ENCODE measurements at places on chromosomes 5 and 9.

DNA sequence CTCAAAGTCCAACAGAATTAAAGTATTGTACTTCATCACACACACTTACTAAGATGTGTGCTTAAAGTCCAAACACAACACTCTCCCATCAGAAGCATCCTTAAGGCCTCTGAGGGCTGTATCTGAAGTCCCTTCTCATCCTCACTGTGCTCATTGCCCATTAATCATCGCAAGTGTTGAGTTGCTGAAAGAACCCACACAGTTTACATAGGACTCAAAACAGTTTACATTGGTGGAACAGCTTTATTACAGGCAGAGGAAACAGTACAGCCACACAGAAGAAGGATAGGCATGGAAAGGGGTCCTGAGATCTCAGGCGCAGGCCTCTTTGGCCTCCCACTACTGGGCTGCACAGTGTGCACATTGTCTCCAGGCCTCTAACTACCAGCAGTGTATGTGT is 113.4 kb downstream of the CMYA5 start:
- DNase-seq, result no peak

GRCh38 chr5:68110264-68110663 is 105.3 kb upstream of the PIK3R1 start:
- DNase-seq, result no peak

- DNase-seq, result peak; percentile 20
Measured at GRCh38 chr9:89814340-89815040, 209.7 kb downstream of the GADD45G start.

- DNase-seq, result no peak
Measured at GRCh38 chr5:165196961-165197360, 1691.5 kb downstream of the MAT2B start.

DNA sequence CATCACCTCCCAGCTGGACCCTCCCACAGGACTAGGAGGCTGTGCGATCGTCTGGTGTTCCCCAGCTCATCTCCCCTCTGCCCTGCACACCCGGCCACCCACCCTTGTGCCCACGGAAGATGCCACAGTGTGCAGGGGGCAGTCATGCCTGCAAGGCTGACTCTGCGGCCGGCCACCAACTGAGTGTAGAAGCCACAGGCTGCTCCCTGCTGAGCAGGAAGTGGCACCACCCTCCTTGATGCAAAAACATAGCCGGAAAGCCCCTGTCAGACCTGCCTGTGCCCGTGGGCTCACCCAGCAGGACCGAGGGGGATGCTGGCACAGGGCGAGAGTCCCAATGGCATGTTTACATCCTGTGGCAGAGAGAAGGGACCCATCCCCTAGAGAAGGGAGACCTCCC is 40.3 kb upstream of the SLC12A7 start:
- no peak for DNase-seq

GRCh38 chr9:110830495-110830894 is 161.9 kb downstream of the MUSK start:
- no peak for DNase-seq

DNA sequence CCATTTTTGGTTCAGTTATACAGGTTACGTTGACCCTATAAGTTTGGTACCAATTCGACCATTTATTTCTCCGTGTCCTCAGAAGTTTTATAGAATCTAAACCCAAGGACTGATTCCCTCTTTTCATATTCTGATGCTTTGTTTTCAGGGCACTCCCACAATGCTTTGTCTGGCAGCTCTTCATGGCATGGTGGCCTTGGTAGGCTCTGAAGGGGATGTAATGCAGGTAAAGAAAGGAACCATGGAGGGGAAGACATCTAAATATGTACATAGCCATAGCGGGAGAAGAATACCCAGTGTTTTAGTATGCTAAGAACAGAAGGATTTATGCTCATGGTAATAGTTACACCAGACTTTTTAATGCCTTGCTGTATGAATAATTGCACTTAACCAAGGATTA is 82.7 kb downstream of the HACD4 start:
- no peak for DNase-seq

DNA sequence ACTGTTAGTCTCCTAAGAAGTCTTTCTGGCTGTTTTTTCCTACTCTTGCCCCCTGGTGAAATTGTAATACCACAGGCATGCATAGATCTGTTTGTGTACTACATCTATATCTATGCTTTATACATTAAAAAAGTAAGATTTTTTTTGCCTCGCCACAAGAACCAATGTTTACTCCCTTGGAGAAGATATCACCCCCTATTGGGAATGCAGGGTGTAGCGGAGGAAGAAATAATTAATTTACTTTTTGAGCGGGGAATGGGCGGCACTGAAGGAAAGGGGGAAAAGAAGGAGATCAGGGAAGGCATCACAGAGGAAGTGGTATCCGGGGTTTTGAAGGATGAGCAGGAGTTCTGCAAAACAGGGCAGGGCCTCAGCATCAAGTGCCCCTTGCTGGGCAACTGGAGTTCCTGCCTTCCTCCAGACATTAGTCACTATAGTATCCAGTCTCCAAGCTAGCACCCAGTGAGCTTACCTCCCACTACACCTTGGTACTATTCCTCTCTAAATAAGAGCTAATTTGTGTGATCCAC is 134.9 kb downstream of the GABBR2 start:
- DNase-seq, result no peak

GRCh38 chr5:51746023-51746422 is 362.8 kb downstream of the ISL1 start:
- DNase-seq, result no peak

- no peak for DNase-seq
Measured at GRCh38 chr9:113919871-113920270, 43.8 kb downstream of the ZNF618 start.

- no peak for DNase-seq
Measured at GRCh38 chr9:93091453-93092081, 4.5 kb upstream of the CARD19 start.

- DNase-seq, result no peak
Measured at GRCh38 chr5:174737330-174737729, 12.9 kb downstream of the MSX2 start.

- no peak for DNase-seq
Measured at GRCh38 chr9:134621558-134622110, 20.0 kb upstream of the COL5A1 start.

- DNase-seq, result no peak
Measured at GRCh38 chr5:107388141-107388861, 282.4 kb downstream of the EFNA5 start.

- no peak for DNase-seq
Measured at GRCh38 chr9:93099551-93100275, 3.7 kb downstream of the CARD19 start.

DNA sequence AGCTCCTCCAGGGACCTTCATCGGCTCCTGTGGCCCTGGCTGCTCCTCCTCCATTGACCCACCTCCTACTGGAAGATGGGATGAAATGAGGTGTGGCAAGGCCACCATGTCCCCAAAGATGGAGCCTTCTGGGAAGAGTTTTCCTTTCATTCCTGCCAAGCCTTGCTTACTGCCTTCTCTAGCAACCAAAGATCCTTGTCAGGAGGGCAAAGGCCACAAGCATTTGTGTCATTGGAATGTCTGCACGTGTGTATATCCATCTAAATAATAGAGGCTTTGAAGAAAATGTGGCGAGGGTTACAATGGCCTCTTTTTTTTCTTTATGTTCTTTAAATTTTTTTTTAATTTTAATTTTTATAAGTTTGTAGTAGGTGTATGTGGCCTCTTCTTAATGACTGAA is 313.6 kb downstream of the ARHGEF28 start:
- DNase-seq, result no peak

- DNase-seq, result no peak
Measured at GRCh38 chr5:159838551-159839222, 77.6 kb upstream of the ADRA1B start.

GRCh38 chr5:33308586-33308985 is 132.2 kb upstream of the TARS1 start:
- DNase-seq, result no peak

GRCh38 chr9:27258662-27259061 is 38.3 kb downstream of the EQTN start:
- DNase-seq, result no peak

GRCh38 chr5:88426441-88426840 is 157.8 kb upstream of the TMEM161B start:
- DNase-seq, result no peak

- DNase-seq, result no peak
Measured at GRCh38 chr5:139251695-139252288, 41.7 kb upstream of the MATR3 start.

DNA sequence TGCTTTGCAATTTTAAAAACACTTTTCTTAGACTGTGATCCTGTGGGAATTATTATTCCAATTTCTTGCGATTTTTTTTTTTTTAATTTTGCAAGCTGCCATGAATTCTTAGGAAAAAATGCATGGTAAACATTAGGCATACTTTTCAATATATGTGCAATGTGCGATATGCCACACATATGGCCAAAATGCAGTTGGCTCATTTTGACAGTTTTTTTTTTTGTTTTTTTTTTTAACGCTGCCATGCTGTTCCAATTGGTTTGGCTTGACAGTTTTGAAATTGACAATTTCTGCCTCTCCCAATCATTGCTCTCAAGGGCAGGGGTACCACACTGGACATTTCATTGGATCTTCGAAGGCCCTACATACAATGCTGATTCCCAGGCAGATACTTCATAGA is 36.4 kb downstream of the DAPK1 start:
- DNase-seq, result no peak

DNA sequence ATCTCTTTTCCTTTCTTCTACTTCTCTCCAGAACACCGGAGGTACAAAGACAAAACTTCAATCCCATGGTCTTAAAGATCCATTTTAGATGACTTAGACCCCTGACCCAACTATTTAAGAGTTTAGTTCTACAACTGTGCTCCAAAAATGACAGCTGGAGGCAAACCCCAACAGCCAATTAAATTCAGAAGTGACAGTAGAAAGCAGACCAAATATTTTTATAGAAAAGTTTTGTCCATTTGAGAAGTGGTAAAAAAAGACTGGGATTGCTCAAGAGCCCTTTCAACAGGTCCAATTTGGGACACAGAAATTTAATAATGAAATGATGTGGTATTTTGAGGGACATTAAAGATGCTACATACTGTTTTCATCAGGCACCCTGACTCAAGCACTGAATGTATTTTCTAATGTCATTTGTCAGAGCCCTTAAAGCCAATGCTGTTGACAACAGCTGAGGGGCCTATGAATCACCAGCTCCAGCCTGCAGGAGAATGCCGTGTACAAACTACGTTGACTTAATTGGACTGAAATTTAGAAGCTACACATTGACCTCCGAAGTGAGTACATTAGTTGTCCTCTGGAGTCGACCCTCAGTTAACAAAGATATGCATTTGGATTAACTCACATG is 147.5 kb upstream of the PIK3R1 start:
- no peak for DNase-seq

GRCh38 chr9:37512437-37512836 is 26.7 kb downstream of the POLR1E start:
- DNase-seq, result no peak

DNA sequence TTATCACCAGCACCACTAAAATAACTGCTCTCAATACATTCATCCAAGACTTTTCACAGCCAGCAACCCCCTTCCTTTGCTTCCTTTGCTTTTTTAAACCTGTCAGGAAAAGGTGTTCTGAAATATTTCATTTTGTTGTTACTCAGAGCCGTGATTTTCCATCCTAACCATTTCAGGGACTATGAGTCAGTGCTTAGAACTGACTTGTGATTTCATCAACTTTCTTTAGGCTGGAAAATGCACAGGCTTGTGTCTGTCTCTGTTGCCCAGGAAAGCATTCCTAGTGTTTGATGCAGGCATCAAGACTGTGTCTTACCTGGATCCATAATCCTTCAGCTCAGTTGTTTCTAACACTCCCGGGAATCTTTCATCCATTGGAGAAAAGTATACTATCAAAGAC is 805.6 kb downstream of the BRINP1 start:
- DNase-seq, result no peak

DNA sequence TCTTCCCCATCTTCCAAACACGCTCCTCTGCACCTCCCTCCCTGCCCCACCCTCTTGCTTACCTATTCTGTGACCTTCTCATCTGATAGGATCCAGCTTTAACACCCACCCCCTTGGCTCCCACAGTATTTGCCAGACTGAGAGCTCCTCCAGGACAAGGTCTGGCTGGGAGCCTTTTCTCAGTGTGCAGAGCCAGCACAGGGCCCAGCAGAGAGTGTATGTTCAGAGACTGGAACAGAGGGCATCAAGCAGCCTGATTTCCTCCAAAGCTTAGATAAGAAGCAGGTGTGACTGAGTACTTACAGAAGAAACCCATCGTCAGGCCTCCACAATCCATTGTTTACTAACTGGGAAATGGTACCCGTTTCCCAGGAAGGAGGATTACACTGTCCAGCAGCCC is 26.6 kb downstream of the LHX6 start:
- no peak for DNase-seq

GRCh38 chr5:68369023-68369359 is 153.4 kb downstream of the PIK3R1 start:
- no peak for DNase-seq

Measured in HEK293T (cell line).